ENCODE measurements at places on chromosomes 11 and 22.

DNA sequence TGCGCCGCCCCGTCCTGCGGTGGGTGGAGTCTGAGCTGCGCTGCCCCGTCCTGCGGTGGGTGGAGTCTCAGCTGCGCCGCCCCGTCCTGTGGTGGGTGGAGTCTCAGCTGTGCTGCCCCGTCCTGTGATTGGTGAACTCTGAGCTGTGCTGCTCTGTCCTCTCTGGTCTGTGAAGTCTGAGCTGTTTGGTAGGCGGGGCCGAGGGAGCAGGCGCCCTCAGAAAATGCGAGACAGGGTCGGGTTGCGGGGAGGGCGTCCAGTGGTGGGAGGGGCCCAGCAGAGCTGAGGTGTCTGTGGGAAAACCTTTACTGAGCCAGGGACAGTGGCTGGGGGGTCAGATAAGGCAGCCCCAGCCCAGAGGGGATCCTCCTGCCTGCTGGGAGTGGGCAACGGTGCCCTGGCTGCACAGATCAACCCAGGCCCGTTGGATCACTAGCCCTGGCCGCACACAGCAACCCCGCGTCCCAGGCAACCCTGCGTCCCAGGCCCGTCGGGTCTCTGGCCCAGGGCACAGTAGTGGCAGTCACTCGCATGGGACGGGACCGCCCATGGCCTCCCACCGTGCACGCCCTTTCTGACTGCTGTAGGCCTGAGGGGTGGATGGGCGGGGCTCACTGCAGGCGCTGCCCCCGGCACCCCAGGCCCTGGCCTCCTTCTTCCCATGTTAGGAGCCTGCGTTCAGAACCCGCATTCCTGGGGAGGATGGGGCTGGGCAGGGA, 22.8 kb downstream of the BRSK2 start:
- DNase-seq: no peak

DNA sequence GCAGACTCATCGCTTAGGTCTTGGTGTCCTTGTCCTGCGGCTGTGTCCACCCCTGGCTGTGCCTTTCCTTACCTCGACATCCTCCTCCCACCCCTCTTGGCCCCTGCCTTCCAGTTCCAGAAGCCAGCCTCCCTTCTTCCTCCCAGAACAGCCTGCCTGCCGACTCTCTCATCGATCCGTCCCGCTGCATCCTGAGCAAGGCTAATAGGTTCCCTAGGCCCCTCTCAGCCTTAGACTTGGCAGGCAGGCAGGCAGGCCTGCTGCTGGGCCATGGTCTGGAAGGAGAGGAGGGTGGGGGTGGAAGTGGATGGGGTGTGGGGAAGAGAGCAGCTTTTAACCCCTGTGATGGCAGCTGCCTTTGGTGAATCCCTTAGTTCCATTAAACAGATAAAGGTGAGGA, 196.7 kb upstream of the TBCEL start:
- DNase-seq: no peak

GRCh38 chr11:104661471-104661870, 236.8 kb downstream of the CASP12 start:
- no peak for DNase-seq

GRCh38 chr11:20672575-20672974, 3.2 kb downstream of the NELL1 start:
- DNase-seq: no peak
